Stimulated activated CD8-positive, alpha-beta memory T cell treated with anti-CD3 and anti-CD28 coated beads, Interleukin-4, amount 100 ng/mL, for 24 hours (primary cell): ENCODE measurements at places on chromosomes 2 and 18.

DNA sequence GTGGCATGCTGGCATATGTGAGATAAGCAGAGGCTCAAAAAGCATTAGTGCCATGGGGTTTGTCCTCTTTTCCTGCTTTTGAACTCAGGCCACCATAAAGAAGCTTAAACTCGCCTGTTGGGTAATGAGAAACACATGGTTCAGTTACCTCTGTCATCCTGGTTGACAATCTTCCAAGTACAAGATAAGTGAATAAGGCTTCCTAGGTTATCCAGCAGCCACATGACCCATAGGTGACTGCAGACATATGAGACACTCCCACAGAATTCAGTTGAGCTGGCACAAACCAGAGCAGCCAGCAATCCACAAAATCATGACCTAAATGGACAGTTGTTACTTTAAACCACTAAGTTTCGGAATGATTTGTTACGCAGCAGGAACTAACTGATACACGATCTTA, 97.3 kb downstream of the TACR1 start:
- DNase-seq, result no peak

GRCh38 chr18:45416168-45416567, 199.1 kb upstream of the SLC14A2 start:
- DNase-seq, result no peak

- no peak for DNase-seq
Observed at GRCh38 chr18:73835039-73835438, 312.6 kb downstream of the FBXO15 start.

DNA sequence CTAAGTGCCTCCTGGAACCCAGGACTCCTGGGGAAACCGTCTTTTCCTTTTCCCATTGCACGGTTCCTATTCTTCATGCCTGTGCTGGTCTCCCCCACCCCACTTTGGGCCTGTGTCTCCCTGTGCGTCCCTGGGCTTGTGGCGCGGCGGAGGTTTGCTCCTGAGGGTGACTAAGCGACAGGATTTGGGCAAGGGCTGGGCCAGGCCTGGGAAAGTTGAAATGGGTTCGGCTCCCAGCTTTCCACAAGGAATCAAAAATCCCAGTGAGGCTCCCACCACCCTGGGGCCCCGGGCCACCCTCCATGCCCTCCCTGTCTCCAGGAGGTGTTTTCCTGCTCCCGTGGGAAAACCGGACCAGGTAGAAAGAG, 197.6 kb downstream of the NDUFA10 start:
- DNase-seq, result no peak

GRCh38 chr2:126658905-126659561, 3.1 kb downstream of the GYPC start:
- no peak for DNase-seq

GRCh38 chr2:68365087-68365486, at the start of gene PLEK:
Gene PLEK, plus strand, starts transcription at chr2:68365282. Its CDS starts 70 bp downstream, at chr2:68365352.
- DNase-seq, result no peak

- DNase-seq, result peak; percentile 6
Observed at GRCh38 chr2:201858281-201859184, 52.2 kb downstream of the CDK15 start.

GRCh38 chr2:12430407-12431133, 286.2 kb upstream of the TRIB2 start:
- DNase-seq, result no peak

GRCh38 chr2:26735883-26736588, 28.0 kb upstream of the SLC35F6 start:
- DNase-seq, result no peak

DNA sequence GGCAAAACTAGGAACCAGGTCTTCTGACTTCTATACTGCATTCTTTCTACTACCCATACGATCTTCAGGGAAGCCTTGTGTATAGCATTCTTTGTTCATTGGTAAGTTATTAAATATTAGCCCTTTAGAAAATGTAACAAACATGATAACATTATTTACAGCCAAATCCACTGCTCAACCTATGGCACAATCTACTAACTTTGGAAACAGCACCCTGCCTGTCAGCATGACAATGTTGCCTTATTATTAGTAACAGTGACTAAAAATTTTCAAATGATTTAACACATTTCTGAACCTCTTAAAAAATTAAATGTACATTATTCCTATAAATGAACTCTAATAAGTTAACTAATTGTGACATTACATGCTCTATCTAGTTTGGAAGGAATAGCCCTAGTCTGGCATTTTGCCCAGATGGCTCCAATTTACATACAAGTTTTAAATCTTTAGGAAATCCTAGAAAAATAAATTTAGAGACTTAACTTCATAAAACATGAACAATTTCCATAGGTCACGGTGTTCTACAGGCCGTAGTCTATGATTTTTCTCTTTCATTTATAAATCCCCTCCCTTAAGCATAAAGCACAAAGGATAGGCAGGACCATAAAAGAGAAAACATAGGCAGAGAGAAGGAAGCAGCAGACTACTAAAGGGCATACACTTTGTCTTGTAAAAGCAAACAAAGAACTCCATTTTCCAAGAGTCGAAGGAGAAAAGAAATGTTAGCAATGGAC, 33.7 kb downstream of the YES1 start:
- DNase-seq, result no peak

GRCh38 chr18:21109936-21110712, 1.5 kb downstream of the ROCK1 start:
- no peak for DNase-seq

DNA sequence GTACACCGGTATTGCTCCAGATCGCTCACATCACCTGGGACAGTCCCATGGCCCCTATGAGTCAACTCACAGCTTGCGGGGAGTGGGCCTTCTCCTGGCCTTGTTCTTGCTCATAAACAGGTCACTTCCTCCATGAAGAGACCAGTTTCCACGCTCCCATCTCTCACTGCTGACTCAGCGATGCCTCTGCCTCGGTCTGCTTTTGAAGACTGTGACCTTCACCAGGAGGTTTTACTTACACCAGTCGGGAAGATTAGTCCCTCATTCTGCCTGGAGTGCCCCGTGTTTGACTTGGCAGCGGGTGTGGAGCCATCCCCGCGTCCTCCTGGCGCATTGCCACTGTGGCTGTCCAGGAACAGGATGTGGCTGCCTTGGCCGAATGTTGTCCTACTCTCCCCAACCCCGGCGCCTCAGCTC, 159.8 kb downstream of the RHBDD1 start:
- DNase-seq, result no peak

GRCh38 chr2:144099340-144099739, 420.6 kb downstream of the ZEB2 start:
- no peak for DNase-seq

GRCh38 chr2:30514134-30514847, 67.2 kb downstream of the LCLAT1 start:
- DNase-seq, result no peak

- DNase-seq, result peak; percentile 61
Observed at GRCh38 chr2:12501469-12502158, 215.1 kb upstream of the TRIB2 start.

DNA sequence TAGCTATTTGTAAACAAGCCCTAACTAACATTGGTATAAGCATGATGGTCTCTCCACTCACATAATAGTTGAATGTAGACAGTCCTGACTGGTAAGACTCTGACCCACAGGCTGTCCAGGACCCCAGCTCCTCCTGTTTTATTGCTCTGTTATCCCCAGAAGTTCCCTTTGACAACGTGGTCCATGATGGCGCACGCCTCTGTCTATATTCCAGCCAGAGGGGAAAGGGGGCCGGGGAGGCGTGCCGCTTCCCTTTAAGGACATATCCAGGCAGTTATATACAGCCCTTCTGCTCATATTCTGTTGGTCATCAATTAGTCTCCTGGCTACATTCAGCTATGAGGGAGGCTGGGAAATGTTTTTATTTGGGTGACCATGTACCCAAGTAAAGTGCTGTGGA, 6.7 kb downstream of the DYSF start:
- DNase-seq, result no peak

DNA sequence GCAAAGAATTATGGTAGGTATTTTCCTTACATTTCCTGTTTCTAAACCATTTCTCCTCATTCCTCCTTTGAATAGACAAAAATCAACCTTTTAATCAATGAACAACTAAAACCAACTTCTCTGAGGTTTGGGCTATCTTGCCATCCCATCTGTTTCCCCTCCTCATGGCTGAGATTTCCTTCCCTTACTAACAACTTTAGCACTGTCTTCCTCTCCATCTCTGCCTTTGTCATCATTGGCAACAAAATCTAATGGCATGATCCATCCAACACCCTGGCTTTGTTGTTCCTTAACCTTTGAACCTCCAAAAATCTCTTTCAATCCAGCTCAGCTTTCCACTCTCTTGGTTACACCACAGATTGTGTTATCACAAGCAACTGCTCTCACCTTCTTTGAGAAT, 95.3 kb upstream of the FAM136A start:
- no peak for DNase-seq

DNA sequence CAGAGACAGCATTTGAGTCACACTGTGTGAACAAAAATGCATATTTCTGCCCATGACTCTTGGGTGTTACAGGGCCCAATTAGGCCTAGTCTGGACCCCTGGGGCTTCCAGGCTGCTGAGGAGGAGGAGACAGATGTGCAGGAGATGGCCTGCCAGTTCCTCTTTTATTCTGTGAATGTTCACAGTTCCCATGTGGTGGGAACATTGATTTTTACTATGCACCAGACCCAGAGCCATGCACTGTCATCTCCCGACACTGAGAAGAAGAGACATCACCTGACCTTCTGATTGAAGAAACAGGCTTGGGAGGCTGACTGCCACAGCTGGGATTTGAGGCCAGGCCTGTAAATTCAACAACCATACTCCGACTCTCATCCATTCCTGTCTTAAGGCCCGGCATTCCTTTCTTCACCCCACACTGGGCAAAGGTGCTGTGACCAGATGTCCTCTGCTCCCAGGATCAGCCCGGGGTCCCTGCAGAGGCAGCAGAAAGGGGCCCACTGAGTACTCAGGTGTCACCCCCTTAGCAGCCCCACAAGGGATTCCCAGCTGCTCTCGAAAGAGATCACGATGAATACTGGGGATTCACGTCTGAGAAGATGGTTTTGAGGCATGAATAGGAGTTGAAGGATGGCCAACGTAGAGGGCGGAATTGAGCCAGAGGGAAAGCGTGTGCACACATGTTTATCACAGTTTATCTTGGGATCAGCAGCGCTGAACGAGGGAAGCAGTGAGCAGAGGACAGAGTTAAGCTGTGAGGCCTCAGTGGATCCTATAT, 3.6 kb upstream of the TFCP2L1 start:
- DNase-seq, result no peak

DNA sequence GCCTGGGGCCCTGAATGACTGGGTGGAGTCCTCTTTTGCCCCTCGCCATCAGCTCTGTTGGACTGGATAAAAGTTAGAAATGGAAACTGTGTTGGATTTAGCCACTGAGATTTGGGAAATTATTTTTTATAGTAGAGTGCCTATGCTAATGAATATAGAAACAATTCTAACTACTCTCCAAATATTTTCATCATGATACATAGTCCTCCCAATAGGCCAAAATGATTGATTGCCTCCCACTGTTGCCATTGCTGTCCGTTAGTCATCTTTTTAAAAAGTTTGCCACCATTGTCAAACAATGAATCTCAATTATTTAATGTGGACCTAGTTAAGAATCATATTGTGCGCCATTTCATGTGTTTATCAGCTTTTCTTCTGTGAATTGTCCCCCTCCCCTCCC, 417.0 kb downstream of the GALR1 start:
- DNase-seq, result no peak

GRCh38 chr18:73766910-73767515, 380.6 kb downstream of the FBXO15 start:
- no peak for DNase-seq

DNA sequence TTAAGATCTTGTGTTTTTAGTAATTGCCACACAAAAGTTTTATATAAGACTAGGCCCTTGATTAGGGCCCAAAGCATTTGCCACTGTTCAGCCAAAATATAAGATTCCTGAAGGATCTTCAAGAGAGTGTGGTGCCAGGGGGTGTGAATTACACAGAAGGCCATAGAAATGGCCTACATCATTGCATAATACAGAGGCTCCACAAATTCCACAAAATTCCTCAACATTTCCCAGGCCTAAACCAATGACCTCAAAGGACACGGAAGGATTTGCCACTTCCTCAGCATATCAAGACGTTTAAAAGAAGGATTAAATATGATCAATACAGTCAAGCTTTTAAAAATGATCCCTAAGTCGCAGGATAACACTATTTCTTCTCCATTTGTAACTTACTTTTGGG, 24.1 kb downstream of the COL6A3 start:
- DNase-seq, result no peak

GRCh38 chr2:28334527-28334894, 58.1 kb upstream of the FOSL2 start:
- DNase-seq, result no peak

DNA sequence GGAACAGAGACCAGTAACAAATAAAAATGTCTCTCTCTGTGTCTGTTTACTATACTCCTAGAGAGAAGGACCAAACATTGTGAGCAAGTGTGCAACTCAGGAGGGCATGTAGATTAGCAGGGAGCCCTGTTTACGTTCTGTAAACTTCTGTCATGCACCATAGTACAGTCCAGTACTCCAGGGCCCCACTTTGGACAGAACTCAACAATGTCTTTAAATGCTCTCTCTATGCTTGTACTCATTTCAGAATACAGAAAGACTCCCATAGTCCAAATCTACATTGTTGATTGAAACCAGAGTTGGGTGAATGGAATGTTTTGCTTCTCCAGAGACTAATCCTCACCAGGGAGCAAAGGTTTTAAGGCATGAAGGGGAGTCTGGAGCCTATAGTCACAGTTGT, 934.8 kb downstream of the NRXN1 start:
- no peak for DNase-seq

DNA sequence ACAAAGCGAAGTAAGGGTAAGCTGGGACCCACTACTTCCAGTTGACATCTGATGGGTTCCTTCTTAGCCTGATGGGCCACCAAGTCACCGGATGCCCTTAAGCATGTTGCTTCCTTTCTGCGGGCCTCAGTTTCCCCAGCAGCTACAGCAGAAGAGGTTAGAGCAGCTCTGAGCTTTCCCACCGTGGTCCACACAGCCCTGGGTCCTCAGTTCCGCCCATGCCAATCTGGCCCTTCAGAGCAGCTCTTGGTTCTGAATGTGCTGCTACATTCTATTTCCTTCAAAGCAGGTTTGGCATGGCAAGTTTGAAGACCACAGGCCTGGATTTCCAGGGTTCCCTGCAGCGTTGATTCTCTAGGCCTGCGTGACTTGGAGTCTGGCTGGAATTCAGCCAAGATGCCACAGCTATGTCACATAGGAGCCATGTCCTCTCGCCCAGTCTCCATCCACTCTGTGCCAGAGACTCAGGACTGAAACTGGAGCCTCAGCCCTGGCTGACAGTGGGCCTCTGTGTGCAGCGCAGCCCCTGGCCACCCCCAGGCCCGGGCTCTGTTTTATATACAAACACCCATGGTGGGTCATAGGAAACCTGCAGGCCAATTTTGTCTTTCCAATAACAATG, 79.6 kb downstream of the TFCP2L1 start:
- no peak for DNase-seq

- no peak for DNase-seq
Observed at GRCh38 chr2:234438305-234438977, 58.4 kb downstream of the ARL4C start.

GRCh38 chr2:11582862-11583752, 49.3 kb downstream of the GREB1 start:
- DNase-seq, result peak; percentile 47

- DNase-seq, result peak; percentile 22
Observed at GRCh38 chr18:58045242-58046092, 1.4 kb downstream of the NEDD4L start.
